ENCODE measurements at places on chromosomes 6 and 20. TPM values are rescaled to one million over a fixed set of nuclear protein-coding genes. Genes with fewer than 3 reads are reported as not detected.

C6orf141 gene
- 8.5 TPM for total RNA-seq

RPS6KA2 gene
- 0.16 TPM for total RNA-seq

HLA-DMB gene
- 1.4 TPM for total RNA-seq

ZNF311 gene
- total RNA-seq = 0.16 TPM

TINAG gene
- total RNA-seq = 0.14 TPM

TREML1 gene
- not detected for total RNA-seq

CCDC170 gene
- total RNA-seq = 0.07 TPM

SLC22A7 gene
- not detected for total RNA-seq

SLC26A8 gene
- total RNA-seq = not detected

PDYN gene
- not detected for total RNA-seq

AIF1 gene
- total RNA-seq = not detected

PRICKLE4 gene
- 0.63 TPM for total RNA-seq

CRIP3 gene
- total RNA-seq = 0.11 TPM

GUCA1A gene
- not detected for total RNA-seq

CCN6 gene
- total RNA-seq = not detected

TAAR6 gene
- not detected for total RNA-seq

PDE10A gene
- total RNA-seq = 27.4 TPM

CD109 gene
- 81.2 TPM for total RNA-seq

KCNB1 gene
- 2.2 TPM for total RNA-seq

MYLK4 gene
- total RNA-seq = 0.09 TPM

IPCEF1 gene
- total RNA-seq = 0.10 TPM

MKKS gene
- 18.7 TPM for total RNA-seq

BTNL2 gene
- not detected for total RNA-seq

GRM1 gene
- not detected for total RNA-seq

OLIG3 gene
- not detected for total RNA-seq

MEP1A gene
- not detected for total RNA-seq

MRPS18A gene
- total RNA-seq = 47.9 TPM

HDGFL1 gene
- not detected for total RNA-seq

TCFL5 gene
- total RNA-seq = 4.3 TPM

NR2E1 gene
- 0.07 TPM for total RNA-seq

ZSCAN9 gene
- 6.2 TPM for total RNA-seq

TFAP2B gene
- not detected for total RNA-seq

TRERF1 gene
- total RNA-seq = 7.1 TPM

CGA gene
- total RNA-seq = 0.56 TPM

PRND gene
- not detected for total RNA-seq

RARS2 gene
- 23.6 TPM for total RNA-seq

GGT7 gene
- total RNA-seq = 7.8 TPM

ARMH2 gene
- total RNA-seq = not detected

DEFB124 gene
- total RNA-seq = 0.32 TPM

HACE1 gene
- total RNA-seq = 3.2 TPM

HLA-DQB1 gene
- not detected for total RNA-seq

PPT2 gene
- total RNA-seq = 7.3 TPM

MLN gene
- total RNA-seq = not detected

PKIB gene
- 0.74 TPM for total RNA-seq

JPH2 gene
- total RNA-seq = 6.8 TPM

Measured in A549 treated with dexamethasone at 1 μM for 4 hours (cell line).